ENCODE measurements at places on chromosomes 3 and 15.

- DNase-seq: no peak
These were observed 67.4 kb upstream of the MEX3B start for GRCh38 chr15:82113106-82113715.

GRCh38 chr15:98476559-98476958, 171.8 kb upstream of the IGF1R start:
- DNase-seq: no peak

- no peak for DNase-seq
These were observed 232.1 kb upstream of the ADAMTS9 start for GRCh38 chr3:64919934-64920333.

- no peak for DNase-seq
These were observed 117.0 kb downstream of the P3H2 start for GRCh38 chr3:190003681-190004123.

DNA sequence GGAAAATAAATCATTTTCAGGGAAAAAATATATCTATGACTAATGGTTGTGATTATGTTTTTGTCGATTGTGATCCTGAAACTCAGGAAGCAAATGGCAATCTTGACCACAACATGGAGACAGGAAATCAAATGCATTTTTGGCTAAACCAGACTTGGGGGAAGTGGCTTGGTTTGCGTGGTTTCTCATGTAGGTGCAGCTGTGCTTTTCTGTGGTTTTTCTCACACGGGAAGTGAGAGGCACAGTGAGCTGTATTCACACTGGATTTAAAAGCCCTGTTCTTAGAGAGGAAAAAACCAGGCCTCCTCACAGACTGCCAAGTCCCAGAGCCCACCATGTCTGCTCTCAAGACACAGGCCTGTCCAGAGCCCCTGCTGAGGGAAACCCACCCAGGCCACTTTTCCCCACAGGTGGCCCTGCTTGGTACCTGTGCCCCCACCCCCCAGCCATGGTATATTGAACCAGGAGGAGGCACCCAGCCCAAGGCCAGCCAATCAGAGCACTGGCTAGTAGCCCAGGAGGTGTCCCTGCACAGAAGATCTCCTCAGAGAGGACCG, 46.1 kb downstream of the BTD start:
- DNase-seq: no peak

DNA sequence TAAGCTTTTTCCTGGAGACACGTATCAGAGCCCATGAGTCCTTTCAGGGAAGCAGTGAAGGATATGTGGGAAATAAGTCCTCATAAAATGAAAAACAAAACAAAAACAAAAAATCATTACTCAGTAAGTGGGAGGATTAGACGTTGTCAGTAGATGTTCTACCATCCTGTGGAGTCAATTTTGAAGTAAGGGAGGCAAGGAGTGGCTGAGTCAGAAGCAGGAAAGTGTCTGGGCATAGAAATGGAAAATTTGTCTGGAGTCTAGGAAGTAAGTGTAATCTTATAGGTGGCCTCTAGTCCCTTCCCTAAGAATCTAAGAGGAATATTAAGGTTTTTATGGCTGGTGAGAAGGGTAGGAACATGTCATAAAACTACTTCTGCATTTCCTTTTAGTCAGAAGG, 339.8 kb upstream of the SEMA6D start:
- no peak for DNase-seq

DNA sequence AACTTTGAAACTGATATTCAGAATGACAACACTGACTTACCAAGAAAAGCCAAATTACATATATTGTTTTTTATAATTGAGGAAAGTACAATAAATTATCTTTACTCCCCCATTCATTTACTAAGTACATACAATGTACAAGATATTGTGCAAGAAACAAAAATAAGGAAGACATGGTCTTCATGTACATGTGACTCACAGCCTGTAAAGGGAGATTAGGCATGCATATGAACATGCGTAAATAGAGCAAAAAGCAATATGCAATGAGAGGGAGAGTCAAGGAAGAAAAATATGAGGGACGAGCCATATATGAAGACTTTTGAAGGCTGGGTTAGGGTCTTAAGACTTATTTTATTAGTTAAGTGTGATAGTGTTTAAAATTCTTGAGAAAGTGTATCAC, 258.4 kb downstream of the GBE1 start:
- DNase-seq: no peak

- no peak for DNase-seq
These were observed 84.8 kb downstream of the IGF1R start for GRCh38 chr15:98733098-98733497.

DNA sequence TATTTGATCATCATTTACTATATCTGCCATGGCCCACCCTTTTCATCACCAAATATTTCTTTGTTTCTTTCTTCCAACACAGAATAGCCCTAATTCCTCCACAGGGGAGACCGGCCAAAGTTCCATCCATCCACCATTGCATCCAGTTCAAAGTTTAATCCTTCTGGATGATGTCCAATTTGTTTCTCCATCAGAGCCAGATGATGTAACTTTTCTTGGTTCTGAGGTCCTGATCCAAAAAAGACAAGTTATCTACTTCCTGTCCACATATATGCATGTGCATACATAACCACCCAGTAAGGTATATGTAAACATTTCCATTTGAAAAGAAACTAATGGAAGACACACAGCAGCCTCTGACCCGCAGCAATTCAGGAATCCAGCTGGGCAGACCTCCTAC, 237.3 kb downstream of the SHOX2 start:
- DNase-seq: no peak
